ENCODE measurements at places on chromosomes 6 and 20. TPM values are rescaled to one million over a fixed set of nuclear protein-coding genes. Genes with fewer than 3 reads are reported as not detected.

GRCh38 chr20:17759449-17759848 is 59.7 kb downstream of the BANF2 start:
- no peak for DNase-seq
- H3K36me3 ChIP-seq: no peaks in the 10 kb centered on the region
- no peaks in the 10 kb centered on the region for H3K27me3 ChIP-seq
- H3K4me1 ChIP-seq: no peaks in the 10 kb centered on the region

DNA sequence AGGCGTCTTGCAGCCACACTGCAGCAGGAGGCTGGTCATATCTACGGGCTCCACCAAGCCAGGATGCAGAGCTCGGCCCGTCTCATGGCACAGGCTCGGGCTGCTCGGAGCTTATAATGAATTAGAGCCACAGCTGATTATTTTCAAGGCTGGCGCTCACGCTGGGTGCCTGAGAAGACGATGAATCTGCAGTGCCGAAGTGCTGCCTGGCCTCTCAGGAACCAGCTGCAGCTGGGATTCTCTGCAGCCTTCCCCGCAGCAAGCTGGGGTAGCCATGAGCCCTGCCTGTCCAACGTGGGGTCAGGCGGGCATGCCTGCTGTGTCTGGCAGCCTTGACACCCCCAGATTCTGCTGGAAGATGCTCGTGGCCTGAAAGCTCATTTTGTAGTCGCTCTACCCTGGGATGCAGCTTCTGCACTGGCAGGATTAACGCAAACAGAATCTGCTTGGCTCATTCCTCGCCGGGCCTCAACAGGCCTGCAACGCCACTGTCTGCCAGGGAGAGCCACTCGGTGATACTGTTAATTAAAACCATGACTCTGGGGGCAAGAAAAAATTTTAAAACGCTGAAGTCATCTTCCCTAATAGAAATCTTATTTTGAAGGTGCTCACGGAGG is 104.3 kb downstream of the CDH26 start:
- H3K4me3 ChIP-seq: no peak overlapping the region
- no peaks in the 10 kb centered on the region for H3K27me3 ChIP-seq
- H3K27ac ChIP-seq: no peak overlapping the region
- no peaks in the 10 kb centered on the region for H3K36me3 ChIP-seq
- no peak for DNase-seq
- H3K4me1 ChIP-seq: no peaks in the 10 kb centered on the region

TSPO2 gene
- polyA plus RNA-seq: 1.9 TPM

SIRPD gene
- not detected for polyA plus RNA-seq
